Left ventricle myocardium inferior (tissue), 1 donor: ENCODE measurements at places on chromosomes 16 and 17.
A peak's percentile ranks its signal among the peaks of the same experiment; 100 is the strongest.

DNA sequence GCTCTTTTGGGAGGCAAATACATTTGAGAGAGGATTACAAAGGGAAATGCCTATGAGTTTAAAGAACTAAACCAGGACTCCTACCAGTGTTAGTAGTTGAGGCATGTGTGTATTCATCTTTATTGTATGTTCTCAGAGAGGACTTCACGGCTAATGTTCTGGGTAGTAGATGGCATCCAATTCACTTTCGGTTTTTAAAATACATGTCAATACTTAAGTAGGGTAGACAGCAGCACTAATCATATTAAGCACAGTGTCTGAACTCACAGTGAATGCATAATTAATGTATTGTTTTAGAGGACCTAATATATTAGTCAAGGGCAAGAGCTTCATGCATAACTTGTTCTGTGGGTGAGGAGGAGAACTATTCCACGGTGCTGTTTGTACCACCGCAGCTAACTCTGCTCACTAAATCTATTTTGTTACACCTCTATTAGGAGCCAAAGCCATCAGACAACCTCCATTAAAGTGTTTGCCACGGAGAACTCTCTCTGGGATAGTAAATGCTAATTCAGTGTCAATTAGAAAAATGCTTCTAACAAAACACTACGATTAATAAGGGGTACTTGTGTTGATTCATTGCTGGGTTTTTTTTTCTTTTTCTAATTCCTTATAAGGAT, 56.3 kb downstream of the COX10 start:
- no peak for DNase-seq

- no peak for DNase-seq
These were observed 24.5 kb upstream of the HYDIN start for GRCh38 chr16:71254832-71255525.

- DNase-seq: no peak
These were observed 10.2 kb downstream of the COTL1 start for GRCh38 chr16:84607694-84608093.

GRCh38 chr17:77235370-77235941, 94.7 kb downstream of the SEC14L1 start:
- peak; percentile 45 for DNase-seq

DNA sequence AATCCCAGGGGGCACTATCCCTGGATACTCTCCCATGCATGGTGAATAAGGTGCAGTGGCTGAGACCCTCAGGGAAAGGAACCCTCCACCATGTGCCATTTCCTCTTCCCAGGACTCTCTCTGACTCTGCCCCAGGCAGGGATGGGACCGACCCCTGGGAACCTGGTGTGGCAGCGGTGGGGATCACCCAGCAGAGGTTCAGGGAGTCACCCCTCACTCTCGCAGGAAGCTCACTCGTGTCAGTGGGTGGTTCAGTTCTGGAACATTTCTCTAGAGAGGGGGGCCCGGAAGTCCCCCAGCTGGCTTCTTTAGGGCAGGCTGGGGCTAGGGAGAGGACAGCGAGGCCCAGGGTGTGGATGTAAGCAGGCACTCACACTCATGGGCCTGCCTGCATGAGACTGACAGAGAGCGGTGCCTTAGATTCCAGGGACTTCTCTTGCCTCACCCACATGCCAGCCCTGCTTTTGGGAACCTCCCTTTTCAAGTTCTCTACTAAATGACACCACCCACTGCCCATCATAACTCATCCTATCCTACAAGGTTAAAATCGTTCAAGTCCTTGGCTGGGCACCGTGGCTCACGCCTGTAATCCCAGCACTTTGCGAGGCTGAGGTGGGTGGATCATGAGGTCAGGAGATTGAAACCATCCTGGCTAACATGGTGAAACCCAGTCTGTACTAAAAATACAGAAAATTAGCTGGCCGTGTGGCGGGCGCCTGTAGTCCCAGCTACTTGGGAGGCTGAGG, 109.7 kb upstream of the SDK2 start:
- no peak for DNase-seq

- DNase-seq: no peak
These were observed 4.6 kb upstream of the NPRL3 start for GRCh38 chr16:143047-143446.

- peak; percentile 46 for DNase-seq
These were observed 12.5 kb upstream of the SREBF1 start for GRCh38 chr17:17849147-17849820.

GRCh38 chr16:79609861-79610260, 9.3 kb upstream of the MAF start:
- no peak for DNase-seq

GRCh38 chr17:58263773-58264172, 17.0 kb downstream of the MPO start:
- DNase-seq: no peak

DNA sequence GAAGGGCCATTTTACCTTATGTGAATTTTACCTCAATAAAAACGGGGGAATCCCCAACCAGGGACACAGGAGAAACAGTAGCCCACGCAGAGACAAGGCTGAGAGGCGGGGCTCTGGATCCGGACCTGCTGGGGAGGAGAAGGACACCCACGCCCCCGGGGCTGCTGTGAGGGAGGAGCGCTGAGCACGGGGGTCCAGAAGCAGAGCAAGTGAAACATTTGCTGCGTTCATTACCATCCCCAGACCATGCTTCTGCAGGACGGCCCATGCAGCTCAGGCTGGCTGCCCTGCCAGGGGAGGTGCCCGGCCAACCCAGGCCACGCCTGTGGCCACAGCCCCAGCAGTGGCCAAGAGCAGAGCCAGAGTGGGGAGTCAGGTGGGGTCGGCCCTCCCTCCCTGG, 50.0 kb downstream of the KCNJ18 start:
- DNase-seq: no peak
